Fibroblast of the conjunctiva (primary cell): ENCODE measurements at places on chromosomes 6 and 20.

DNA sequence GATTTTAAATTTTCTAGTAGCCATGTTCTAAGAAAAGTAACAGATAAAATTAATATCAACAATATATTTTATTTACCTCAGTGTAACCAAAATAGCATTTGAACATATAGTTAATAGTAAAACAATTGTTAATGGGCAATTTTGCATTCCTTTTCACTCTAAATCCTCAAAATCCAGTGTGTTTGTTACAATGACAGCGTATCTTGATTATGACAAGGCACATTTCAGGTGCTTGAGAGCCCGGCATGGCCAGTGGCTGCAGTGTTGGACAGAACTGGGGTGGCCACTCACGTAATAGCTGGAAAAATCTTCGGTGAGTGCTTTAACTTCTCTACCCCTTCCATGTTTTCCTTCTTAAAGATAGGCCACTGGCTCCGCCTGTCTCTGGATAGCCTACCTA, 248.0 kb upstream of the RREB1 start:
- no peak for DNase-seq

DNA sequence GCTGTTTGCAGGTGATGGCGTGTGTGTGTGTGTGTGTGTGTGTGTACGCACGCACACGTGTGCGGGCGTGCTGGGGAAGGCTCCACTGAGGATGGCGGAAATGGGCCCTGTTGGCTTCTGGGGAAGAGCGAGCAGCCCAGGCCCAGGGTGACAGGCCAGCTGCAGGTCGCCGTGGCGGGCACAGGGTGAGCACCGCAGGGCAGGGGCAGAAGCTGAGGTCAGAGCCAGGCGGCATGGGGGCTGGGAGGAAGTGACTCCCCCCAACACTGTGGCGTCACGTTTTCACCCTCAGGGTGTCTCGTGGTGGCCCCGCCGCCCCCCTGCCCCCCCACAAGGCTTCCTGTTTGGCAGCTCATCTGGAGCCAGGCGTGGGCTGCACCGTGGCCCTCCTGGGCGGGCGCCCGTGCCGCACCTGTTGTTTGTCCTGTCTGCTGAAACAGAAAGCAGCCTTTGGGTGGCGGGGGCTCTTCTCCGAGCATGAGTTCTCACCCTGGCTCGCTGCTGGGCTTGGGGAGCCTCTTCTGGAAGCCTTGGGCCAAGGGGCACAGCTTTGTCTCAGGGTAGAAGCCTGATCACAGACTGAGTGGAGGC, 7.1 kb downstream of the RBM38 start:
- DNase-seq, result no peak

GRCh38 chr20:61970357-61970756, 95.3 kb downstream of the TAF4 start:
- DNase-seq, result no peak

DNA sequence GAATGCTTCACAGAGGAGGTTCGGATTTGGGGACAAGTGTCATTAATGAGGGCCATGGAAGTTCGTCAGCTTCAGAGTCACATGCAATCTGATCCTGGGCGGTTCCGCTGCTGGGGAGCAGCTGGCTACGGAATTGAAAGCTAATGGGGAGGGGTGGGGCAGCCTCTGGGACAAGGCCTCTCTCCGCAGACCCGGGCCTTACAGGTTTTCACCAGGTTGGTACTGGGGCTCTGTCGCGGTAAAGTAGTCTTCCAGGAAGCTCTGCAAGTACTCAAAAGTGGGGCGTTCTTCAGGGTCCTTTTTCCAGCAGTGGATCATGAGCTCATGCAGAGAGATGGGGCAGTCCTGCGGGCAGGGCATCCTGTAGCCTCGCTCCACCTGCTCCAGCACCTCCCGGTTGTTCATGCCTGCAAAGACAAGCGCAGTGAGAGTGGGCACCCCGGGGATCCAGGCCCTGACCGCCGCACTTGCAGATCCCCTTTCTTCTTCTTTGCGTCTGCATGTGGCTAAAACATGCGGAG, 55.9 kb upstream of the TRAF3IP2 start:
- DNase-seq, result no peak

DNA sequence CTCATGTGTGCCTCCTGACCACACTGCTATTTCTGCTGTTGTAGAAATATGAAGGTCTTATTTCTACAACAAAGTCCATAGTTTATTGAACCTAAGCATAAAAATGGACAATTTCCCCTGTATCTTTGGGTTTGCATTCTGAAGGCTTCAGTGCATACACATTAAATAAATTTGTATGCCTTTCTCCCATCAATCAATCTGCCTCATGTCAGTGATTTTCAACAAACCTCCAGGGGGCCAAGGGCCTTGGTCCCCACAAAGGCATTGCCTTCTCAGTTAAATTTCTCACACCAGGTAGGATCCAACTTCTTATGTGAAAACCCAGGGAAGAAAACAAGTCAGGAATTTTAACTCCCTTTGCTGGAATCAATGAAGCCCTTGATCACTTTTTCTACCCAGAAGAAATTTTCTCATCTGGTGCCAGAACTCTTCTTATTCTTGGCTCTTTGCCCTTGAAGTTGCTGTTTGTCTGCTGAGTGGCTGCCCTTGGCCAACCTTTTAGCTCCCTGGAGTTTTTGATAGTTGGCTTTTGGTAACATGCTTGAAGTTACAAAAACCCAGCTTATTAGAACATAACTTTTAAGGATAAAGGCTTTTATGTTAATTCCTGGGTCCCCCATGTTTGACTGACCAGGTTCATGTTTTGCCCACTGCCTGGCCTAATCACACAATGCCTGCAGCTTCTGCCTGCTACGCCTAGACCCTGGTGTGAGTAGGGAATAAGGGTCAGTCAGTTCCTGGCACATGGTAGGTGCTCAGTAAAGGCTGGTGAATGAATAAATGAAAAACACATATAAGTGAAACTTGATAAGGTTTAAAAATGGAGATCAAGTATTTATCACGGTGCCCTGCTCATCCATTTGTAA, 37.0 kb downstream of the SHLD1 start:
- DNase-seq, result peak; percentile 68

DNA sequence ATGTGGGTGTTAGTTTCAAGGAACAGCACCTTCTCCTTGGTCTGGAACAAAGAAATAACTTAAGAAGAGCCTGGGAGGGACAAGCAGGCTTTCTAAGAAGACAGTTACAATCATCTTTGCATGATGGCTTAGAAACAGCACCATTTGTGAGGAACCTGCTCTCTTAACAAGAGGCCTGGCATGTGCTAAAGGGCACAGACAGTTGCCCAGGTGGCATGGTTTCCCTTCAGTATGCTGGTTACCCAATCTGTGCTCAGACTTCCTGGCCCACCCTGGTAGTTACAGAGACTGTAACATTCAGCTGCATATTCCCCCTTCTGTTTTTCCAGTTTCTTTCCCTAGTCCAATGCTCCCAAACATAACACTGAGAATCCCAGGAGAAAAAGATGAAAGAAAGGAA, 84.0 kb downstream of the CHD6 start:
- no peak for DNase-seq

GRCh38 chr20:8005033-8005432, 14.5 kb downstream of the TMX4 start:
- DNase-seq, result no peak

- no peak for DNase-seq
Observed at GRCh38 chr20:18514127-18514526, 6.4 kb downstream of the SEC23B start.

DNA sequence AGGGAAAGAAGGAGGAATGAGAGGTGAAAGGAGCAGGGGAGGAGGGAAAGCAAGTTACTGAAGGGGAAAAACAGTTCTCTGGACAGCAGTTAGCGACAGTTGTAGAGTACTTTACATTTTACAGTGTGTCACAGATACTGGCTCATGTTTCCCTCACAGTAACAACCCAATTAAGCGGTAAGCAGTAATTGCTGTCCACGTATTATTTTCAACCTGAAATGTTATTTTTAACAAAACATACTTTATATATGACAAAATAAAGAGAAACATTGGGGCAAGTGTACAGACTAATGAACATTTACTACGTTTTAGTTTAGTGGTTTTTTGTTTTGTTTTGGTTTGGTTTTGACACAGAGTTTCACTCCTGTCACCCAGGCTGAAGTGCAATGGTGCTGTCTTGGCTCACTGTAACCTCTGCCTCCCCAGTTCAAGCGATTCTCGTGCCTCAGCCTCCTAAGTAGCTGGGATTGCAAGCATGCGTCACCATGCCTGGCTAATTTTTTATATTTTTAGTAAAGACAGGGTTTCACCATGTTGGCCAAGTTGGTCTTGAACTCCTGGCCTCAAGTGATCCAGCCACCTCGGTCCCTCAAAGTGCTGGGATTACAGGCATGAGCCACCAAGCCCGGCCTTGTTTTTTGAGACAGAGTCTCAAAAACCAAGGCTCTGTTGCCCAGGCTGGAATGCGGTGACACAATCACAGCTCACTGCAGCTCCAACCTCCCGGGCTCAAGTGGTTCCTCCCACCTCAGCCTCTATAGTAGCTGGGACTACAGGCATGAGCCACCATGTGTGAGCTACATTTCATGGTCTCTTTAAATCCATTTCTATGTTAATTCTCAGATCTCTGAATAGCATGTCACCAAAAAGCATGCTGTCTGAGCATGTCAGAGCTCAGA, 22.6 kb upstream of the BTN3A2 start:
- DNase-seq, result no peak

DNA sequence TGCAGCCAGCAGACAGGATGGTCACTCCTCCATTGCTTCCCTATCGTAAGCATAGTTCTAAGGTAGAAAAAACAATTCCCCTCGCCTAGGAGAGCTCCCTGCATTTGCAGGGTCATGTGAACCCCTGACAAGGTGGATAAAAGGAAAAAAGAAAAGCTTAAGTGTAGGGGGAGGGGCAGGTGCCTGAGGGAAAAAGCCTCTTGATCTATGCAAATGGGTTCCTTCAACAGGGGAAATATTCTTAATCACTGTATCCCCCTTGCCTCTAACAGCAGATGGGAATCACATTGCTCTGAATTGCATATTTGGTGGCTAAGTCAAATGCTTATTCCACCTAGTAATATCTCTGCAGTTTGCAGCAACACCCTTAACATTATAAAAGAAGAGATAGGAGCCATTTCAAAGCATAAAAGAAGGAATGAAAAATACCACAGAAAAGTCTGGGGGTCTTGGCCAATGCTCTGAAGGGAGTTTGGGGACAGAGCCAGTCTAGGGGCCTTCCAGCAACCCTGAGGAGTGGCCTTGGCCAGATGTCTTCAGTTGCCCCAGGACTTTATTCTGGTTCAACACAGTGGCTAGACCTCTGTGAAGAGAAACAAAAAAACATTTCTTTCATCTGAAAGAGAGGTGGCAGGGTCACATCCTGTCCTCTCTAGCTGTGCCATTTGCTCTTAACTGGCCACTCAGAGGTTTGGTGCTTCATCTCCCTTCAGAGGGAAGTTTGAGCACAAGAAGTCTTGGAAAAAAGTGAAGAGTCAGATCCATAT, 660.4 kb upstream of the GJE1 start:
- DNase-seq, result no peak

DNA sequence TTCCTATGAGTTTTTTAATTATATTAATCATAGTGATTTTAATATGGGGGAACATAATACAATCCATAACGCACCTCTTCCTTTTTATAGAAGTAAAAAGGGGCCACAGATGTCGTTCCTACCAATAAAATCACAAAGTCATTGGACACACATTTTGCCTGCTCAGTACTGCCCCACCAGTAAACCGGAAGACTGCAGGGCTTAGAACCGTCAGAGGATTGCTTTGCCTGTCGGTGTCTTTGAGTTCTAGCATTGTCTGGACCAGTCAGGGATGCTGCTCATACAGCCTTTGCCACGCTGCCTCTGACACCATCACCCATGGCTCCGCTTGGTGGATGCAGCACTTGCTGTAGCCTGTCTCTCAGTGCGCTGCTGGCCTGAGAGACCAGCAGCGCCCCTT, 853.6 kb downstream of the C6orf118 start:
- no peak for DNase-seq
